ENCODE measurements at places on chromosomes 2 and 18.

GRCh38 chr2:77513191-77513590 lies 9.0 kb downstream of the LRRTM4 start:
- DNase-seq: no peak

DNA sequence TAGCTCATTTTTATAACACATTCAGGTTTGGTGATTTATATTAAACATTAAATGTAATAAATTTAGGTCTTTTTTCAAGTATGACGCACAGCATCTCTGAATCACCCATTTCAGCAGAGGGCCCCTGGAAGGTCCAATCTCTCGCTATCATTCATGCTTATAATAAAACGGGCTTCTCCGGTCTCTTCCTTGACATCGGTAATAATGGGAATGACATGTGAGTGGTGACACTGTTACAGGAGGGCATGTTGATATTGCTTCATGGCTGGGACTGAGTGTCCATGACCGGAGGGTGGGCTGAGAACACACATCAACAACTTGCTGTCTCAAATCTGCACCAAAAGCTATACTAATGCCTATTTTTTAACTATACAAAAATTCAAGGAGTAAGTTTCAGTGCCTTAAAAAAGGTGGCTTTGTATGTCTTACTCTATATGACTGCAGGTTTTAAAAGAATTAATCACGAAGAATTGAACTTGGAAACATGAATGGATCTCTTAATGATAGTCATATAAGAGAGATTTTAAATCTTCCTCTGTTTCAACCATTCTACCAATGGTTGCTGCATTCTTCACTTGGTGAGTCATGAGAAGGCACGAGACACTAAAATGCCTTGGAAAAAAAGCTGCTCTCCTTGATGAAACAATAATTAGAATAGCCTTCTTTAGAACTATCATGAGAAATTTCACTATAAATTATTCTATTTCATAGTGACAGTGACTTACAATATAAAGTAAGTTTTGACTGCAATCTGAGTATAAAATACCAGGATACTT lies 101.9 kb upstream of the NRP2 start:
- no peak for DNase-seq

GRCh38 chr2:113182471-113183260 lies 8.9 kb downstream of the PSD4 start:
- DNase-seq: no peak

- no peak for DNase-seq
Measured at GRCh38 chr2:52107124-52107523, 1075.2 kb upstream of the NRXN1 start.

- DNase-seq: no peak
Measured at GRCh38 chr18:38575648-38576047, 1010.0 kb upstream of the CELF4 start.

DNA sequence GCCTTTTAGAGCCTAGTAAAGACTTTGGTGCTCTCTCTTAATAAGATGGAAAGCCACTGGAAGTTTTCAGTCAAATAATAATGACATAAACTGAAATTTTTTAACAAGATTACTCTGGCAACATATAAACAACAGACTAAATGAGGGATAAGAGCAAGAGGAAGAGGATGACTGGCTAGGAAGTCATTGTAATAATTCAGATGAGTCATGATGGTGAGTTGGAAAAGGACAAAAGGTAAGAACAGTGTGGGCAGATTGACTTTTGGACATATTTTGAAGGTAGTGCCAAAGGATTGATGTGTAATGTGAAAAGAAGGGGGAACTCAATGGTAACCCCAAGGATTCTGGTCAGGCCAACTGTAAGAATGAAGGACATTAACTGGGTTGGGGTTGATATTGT lies 310.3 kb downstream of the NOL4 start:
- no peak for DNase-seq

- DNase-seq: no peak
Measured at GRCh38 chr2:109701362-109701761, 87.2 kb downstream of the SOWAHC start.

DNA sequence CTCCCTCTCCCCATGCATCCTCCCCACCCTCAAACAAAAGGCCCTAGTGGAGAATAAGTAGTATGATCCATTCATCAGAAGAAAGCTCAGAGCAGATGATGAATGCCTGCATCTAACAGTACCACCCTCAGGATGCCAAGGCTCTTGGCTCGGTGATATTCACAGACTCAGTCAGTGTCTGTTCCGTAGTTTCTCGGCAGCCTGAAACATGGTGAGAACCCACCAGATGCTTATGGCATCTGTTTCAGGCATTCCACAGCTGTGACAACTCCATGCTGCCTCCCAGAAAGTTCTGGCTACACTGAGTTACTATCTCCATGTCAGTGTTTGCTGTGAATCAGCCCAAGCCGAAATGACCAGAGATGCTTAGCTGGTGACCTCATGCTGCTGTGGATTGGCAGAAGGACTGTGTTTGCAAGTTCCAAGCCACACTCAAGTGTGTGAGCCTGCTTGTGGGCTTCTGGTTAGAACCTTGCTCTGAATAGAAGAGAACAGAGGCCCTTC lies 83.9 kb downstream of the WDSUB1 start:
- DNase-seq: peak; percentile 66

- no peak for DNase-seq
Measured at GRCh38 chr2:79511320-79511951, 1.4 kb upstream of the CTNNA2 start.

GRCh38 chr2:36839976-36840617 lies 126.2 kb downstream of the STRN start:
- DNase-seq: no peak

DNA sequence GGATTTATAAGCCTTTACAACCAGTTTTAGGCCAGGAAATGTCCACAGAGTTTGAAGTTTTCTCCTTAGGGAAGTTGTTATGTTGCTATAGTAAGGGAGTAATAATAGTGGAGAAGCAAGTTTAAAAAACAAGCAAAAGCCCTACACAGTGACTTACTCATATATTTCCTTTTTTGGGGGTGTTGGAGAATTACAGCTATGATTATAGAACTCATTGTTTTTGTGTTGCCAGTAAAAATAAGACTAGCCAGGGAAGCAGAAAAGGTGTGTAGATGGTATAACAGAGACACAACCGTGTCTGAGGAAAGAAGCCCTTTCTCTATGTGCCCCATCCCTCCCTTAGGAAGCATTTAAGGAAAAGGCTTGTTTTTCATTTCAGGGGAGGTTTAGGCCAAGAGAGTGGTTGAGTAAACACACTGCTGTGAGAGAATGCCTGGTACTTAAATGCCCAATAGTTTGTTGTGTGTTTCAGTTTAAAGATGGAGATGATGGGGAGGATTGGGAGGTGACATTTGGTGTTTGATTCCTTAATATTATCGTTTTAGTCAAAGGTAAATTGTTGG lies 2.3 kb downstream of the VAPA start:
- no peak for DNase-seq

- DNase-seq: no peak
Measured at GRCh38 chr2:179438654-179439053, 174.0 kb upstream of the SESTD1 start.

GRCh38 chr2:9483107-9483506 lies 8.8 kb downstream of the IAH1 start:
- DNase-seq: no peak

DNA sequence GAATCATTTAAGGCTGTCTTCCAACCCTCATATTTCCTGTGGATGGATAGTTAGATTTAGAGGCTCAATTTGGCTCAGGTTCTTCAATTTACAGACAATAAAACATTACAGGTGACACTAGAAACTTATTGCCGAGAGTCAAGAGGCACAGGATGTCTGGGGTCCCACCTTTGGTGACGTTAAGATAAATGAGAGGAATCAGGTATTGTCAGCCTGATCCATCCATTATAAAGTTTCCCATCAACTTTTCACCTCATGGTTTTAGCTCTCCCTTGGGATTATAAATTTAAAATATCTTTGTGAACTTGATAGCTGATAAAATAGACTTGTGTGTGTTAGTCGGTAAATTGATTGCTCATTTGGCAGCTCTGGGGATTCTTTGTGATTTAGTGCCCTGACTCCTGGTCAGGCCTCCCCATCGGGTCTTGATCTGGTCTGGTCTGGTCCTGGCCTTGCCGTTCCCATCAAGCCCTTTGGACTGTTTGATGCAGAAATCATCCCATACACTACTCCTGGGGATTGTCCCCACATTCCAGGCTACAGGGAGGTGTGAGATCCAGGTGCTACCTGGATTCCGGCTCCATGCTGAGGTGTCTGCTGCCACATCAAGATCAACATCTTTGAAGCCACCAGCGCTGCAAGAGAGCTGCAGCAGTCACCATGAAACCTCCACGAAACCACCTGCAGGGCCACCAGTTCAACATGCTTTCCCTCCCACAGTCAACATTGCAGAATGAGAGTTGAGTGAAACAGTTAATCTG lies 130.9 kb downstream of the SH3BP4 start:
- no peak for DNase-seq

DNA sequence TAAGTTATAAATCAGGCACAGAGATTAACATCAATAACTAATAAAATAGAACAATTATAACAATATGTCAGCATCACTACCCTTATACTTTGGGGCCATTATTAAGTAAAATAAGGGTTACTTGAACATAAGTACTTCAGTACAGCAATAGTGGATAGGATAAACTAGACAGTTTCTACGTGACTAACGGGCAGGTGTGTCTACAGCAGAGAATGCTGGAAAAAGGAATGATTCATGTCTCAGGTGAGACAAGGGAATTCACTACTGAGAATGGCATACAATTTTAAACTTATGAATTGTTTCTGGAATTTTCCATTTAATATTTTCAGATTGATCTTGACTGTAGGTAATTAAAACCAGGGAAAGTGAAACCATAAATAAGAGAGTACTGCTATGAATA lies 5.5 kb downstream of the WDR75 start:
- no peak for DNase-seq

DNA sequence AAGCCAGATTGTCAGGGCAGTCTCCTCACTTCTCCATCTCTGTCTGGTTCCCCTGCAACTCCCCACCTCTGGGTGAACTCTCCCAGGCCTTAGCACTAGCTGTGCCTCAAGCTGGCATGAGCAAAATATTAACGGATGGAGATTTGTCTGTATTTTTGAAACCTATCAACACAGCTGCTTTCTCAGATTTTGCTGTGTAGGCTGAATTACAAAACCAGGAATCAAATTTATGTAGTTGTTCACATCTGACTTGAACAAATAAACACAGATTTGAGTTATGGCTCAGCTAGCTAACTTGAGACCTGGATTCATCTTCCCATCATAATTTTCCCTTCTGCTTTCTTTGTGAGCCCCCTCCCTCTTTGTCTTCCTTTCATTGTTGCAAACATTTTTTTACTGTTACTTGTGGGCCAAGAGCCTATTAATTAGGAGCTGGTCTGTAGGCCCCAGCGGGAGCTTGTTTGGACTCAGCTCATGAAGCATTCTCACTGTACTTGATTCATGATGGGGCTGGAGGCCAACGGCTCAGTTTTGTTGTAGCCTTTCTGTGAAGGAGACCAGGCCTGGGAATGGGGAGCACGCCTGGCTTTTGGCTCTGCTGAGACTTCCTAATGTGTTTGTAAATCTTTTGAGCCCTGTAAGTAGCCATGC lies 164.1 kb upstream of the GATA6 start:
- no peak for DNase-seq

DNA sequence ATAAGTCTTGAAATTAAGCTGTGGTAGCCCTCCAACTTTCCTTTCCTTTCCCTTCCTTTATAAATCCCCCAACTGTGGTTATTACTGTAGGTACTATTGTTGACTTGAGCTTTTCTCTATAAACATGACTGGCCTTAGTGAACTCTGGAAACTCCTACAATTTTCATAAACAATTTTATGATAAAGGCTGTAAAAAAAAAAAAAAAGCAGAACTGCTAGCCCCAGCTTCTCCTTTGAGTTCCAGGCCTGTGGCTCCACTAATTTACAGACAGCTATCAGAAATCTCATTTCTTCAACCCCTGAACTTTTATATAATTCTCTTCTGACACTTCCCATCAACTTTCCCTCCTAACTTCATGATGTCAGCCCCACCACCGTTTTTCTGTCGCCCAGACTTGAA lies 174.3 kb downstream of the IKZF2 start:
- DNase-seq: no peak

DNA sequence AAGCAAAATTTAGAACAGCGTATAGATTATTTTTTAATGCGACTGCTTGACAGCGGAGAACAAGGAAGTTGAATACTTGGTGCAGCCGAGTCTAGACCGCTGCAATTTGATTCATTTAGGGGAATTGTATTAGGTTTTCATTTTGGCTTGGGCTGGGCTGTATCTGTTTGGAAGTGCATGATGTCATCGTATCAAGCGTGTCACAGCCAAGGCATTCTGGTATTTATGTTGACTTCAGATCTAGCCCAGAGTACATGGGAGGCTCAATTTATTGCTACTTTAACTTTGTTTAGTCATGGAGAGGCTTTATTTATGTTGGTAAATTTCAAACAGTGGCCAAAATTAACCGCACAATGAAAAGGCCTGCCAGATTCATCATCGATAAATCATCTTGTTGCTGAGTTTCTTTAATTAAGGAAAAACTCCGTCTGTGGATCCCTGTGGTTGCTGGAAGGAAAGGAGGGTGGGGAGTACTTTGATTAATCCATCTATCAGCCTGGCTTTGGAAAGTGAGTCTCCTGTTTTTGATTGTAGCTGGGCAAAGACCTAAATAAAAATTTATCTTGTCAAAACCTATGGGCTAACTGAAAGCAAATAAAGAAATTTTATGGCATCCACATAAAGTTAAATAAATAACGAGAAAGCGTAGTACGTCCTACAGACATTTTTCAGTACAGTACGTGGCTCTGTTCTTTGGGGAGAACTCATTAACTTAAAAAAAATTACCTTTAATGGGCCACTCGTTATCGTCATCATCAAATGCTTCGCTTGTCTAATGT lies 230.4 kb upstream of the SPRED2 start:
- no peak for DNase-seq

- DNase-seq: no peak
Measured at GRCh38 chr2:218391202-218391601, 8.5 kb upstream of the CTDSP1 start.

DNA sequence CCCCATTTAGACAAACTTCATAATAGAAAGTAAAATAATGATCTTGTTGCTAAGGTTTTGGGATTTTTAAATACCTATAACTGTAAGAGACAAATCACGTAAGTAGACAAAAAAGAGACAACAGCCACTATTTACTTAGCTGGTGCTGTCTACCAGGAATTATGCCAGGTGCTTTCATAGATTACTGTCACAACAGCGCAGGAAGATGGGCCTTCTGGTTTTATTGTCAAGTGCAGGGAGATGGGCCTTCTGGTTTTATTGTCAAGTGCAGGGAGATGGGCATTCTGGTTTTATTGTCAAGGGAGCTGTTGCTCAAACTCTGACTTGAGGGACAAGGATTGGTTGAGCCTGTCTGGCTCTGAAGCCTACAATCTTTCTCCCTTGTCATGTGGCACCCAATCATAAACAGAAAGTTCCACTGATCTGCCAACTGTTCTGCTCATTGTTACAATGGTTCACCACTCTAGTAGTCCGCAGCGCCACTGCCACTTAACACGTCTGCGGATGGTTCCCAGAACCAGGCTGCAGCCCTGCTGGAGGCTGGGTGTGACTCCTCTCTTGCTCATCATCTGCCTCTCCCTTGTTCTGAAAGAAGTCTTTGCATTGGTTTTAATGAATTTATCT lies 95.0 kb downstream of the RNF144A start:
- DNase-seq: no peak

GRCh38 chr18:65359479-65359878 lies 391.3 kb upstream of the CDH7 start:
- DNase-seq: no peak

- no peak for DNase-seq
Measured at GRCh38 chr2:40358783-40359182, 93.1 kb downstream of the SLC8A1 start.

All from GOT3 (cell line).